ENCODE measurements at places on chromosomes 11 and 22.

DNA sequence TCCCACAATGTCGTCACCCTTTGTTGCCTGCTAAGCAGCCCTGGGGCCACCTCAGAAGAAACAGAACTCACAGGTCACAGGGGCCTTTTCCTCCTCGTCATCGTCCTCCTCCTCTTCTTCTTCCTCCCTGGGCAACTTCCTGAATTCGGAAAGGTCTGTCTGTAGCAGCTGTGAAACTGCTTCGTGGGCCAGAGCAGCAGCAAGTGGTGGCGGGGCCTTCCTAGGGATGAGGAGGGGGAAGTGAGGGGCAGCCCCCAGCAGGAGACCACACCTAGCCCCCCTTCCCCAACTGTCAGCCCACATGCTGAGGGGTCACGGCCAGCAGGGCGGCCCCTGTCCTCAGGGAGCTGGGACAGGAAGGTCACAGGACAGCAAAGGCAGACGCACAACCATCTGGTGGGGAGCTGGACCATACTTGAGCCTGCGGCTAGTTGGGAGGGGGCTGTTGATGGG lies 13.2 kb downstream of the PPM1F start:
- no peak for DNase-seq

- DNase-seq: no peak
These were observed 25.7 kb upstream of the ALDH3B2 start for GRCh38 chr11:67700141-67700540.

DNA sequence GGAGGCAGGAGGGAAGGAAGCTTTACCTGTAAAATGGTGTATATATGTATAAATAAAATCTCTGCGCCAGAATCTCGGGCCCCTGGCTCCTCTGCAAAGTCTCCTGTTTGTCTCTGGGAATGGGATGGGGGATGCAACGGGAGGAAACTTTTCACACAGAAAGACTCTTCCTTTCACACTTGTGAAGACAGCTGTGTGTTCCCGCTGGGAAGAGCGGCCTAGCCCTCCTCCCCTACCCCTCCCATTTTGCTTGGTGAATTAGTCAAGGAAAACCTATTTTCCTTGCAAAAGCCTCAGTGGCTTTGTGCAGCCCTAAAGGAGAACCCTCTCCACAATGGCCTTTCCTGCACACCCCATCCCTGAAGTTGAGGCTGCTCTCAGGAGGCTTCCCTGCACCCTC lies 9.4 kb upstream of the IGF2 start:
- no peak for DNase-seq

DNA sequence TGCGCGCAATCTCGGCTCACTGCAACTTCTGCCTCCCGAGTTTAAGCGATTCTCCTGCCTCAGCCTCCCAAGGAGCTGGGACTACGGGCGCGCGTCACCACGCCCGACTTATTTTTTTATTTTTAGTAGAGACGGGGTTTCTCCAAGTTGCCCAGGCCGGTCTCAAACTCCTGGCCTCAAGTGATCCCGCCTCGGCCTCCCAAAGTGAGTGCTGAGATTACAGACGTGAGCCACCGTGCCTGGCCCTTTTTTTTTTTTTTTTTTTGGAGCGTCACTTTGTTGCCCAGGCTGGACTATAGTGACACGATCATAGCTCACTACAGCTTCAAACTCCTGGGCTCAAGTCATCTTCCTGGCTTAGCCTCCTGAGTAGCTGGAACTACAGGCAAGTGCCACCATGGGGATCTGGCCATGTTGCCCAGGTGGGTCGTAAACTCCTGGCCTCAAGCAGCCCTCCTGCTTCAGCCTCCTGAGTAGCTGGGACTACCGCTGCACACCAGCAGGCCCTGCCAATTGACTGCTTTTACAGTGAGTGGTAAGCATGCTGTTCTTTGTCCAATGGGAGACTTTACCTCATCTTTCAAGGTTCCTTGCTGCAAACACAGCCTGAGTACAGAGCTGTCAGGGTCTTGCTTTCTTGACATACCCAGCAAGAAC lies 600 bp upstream of the CENPM start:
- DNase-seq: no peak

- peak; percentile 27 for DNase-seq
These were observed at the start of gene OAF for GRCh38 chr11:120210626-120211521. TSS of gene OAF (plus strand) at chr11:120211032. CDS start at chr11:120211280, 248 bp downstream.

DNA sequence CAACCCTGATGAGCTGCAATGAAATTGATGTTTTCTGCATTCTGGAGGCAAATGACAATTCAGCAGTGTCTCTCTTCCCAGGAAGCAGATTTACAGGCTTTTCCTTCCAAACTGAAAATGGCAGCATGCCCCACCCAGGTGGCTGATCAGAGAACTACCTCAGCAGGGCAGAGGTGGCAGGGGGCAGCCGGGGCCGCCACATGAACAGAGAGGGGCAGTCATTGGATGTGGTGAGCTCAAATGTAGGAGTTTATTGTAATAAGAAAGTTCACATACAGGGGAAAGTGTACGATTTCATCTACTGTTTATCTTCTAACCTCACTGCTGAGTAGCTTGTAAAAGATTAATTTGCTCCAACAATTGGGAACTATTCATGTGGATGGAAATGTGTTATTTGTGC lies 15.7 kb upstream of the PARVA start:
- no peak for DNase-seq

- no peak for DNase-seq
These were observed 3.5 kb downstream of the ZDHHC24 start for GRCh38 chr11:66542362-66542761.

DNA sequence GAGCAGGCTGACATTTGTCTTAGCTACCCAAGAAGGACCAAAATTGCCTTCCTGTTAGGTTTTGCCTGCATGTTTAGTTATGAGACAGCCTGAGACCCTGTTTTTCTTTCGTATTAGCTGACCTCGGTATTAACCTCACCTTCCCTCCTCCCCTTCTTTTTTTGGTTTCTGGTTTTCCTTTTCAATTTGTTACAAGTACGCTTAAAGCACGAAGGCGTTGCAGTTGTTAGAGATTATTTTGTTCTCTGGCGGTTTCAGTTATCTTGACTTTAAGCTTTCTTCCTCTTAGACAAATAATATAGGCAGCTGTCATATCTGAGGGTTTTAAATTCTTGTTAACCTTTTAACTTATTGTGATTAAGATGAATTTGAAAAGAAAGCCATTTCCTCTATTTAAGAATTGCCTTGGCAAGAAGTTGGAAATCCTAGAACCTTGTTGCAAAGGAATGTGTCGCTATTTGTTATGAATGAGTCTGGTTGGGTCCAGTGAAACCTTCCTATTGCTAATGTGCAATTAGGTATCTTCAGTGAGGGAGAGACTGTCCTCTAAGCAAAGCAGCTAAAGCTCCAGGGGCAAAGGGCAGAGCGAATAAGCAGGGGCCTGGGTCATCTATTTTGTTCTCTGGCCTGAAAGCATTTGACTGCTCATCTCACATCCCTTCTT lies 45.7 kb downstream of the PACS1 start:
- no peak for DNase-seq

GRCh38 chr22:40511604-40512003 lies 124.9 kb downstream of the MRTFA start:
- no peak for DNase-seq
